ENCODE measurements at places on chromosomes 6 and 20. TPM values are rescaled to one million over a fixed set of nuclear protein-coding genes. Genes with fewer than 3 reads are reported as not detected.
A peak's percentile ranks its signal among the peaks of the same experiment; 100 is the strongest.

- no peak for DNase-seq
Measured at GRCh38 chr6:33279971-33280511, 3.1 kb downstream of the B3GALT4 start.

- no peak for DNase-seq
Measured at GRCh38 chr20:62111148-62111547, 11.1 kb upstream of the LSM14B start.

DNA sequence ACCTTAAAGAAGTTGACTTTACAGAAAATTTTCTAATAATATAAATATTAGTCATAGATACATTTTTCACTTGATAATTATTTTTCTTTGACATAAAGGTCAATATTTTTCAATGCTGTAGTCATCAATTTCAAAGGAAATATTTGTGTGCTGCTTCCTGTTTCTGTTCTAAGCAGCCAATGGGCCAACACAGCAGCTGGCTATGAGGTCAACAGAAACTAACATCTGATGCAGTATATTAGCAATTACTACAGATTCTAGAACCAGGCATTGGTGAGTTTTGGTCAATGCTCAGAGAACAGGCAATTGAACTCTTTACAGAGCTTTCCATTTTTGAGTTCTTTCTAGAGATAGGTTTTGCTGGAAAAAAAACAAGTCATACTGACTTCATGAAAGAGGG, 669.6 kb upstream of the NRSN1 start:
- DNase-seq = no peak

DNA sequence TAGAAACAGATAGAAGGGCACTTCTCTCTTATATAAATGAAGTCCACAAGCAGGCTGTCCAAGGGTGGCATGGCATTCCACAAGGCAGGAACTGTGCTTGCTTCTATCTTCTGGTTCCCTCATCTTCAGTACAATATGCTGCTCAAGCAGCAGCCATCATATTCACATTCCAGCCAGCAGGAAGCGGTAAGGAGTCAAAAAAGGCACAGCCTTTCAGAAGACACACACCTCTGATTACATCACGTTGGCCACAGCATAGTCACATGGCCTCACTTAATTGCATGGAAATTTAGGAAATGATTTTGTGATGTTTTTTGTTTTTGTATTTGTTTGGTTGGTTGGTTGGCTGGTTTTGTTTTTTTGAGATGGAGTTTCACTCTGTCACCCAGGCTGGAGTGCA, 19.0 kb downstream of the REM1 start:
- DNase-seq = no peak

GRCh38 chr6:75147512-75147911, 58.3 kb downstream of the COL12A1 start:
- DNase-seq = no peak

DNA sequence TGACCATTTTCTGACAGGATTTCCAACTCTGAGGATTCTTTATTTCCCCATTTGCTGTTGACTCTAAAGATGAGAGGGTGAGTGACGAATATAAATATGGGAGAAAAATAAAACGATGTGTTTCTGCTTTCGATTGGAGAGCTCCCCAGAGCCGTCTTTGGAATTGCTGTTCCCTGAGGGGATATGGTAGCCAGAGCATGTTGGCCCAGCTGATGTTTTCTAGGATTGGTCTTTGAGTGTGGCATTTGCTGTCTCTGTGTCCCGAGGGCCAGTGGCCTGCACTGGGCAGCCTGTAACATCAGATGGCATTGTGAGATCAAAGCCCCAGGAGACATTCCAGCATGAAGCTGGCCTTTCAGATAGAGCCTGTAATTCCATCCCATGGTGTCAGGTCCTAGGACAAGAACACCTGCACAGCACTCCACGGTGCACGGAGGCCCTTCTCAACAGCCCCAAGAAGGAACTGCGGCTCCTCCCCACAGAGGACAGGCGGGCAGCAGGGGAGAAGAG, 26.7 kb downstream of the PKIG start:
- no peak for DNase-seq

- no peak for DNase-seq
Measured at GRCh38 chr20:23873370-23874015, 6.1 kb downstream of the CST5 start.

- no peak for DNase-seq
Measured at GRCh38 chr6:114739656-114740055, 396.8 kb upstream of the HS3ST5 start.

- peak; percentile 38 for DNase-seq
Measured at GRCh38 chr6:39865011-39865888, 69.0 kb downstream of the MOCS1 start.

DNA sequence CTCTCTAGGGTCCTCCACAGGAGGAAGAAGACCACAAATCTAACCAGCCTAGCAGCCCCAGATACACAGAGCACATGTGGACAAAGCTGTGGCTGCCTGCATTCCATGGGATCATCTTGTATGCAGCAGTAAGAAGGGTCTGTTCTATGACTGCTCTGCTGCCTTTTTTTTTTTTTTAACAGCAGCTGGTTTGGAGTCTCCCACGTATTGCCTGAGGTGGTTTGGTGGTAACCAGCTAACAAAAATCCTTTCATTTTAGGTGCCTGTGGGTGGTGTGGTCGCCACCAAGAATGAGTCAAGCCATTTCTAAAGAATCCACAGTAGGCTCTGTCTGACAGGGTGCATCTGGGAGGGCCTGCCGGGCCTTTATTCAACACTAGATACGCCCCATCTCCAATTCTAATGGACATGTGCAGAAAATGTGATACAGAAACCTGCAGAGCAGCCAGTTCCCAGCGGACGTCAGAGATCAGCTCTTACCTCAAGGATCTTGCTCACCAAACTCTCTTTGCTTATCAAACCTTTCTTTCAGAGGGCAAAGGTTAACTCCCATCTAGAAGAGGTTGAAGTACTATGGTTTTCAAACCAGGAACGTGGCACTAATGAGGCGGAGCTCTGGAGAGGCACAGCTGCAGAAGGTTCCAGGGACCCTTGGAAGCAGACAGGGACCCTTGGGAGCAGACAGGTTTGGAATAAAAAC, 32.0 kb downstream of the GNAS-AS1 start:
- no peak for DNase-seq

DNA sequence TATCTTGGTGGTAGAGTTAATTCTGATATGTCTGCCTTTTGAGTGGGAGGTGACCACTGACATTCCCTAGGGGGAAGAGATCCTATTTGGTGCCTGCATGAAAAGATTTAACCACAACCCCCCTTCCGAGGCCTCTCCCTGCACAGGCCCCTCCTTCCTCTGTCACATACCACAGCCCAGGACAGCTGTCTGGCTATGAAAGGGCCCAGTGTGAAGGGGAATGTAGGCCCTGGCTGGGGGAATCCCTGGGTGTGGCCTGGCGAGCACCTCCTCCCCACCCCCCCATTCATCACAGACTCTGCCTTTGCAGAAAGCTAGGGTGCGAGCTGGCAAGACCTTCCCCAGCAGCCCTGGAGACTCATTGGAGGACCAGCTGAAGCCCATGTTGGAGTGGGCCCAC, 27.4 kb upstream of the MAPRE1 start:
- DNase-seq = no peak

DNA sequence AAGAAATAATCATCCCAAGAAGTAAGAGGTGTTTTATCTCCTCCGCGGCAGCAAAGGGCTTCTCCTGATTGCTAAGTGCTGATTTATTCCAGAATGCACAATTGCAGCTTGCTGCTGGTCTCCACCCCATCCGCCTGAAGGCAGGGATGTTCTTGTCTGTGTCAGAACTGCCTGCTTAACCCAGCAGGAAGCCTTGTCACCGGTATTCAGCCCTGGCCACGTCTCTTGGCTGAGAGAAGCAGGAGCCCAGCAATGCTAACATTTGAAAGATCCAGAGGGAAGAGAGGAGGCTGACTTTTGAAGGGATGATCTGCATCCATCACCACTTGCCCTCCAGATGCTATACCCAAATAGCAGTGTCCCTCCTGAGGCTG, 4.2 kb downstream of the SCML4 start:
- peak; percentile 53 for DNase-seq

DNA sequence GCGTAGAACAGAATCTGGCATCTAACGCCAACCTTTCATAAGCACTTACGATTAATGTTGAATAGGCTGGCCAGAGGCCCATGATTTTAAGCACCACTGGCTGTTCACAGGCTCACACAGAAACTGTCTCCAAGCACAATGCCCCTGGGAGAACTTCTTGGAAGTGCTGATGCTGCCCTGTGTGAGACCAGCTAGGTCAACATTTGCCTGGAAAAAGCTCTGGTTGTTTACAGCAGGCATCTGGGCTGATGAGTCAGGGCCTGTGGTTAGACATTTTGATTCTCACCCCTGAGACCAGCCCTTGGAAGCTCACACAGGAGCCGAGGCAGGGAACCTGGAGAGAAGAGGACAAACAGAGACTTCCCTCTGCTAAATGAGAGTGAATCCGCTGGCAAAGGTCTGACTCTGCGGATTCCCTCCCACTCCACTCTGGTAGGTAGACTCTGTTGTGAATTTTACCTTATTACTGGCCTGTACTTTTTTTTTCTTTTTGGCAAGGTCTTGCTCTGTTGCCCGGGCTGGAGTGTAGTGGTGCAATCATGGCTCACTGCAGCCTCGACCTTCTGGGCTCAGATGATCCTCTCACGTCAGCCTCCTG, 6.8 kb upstream of the SULF2 start:
- DNase-seq = no peak

DNA sequence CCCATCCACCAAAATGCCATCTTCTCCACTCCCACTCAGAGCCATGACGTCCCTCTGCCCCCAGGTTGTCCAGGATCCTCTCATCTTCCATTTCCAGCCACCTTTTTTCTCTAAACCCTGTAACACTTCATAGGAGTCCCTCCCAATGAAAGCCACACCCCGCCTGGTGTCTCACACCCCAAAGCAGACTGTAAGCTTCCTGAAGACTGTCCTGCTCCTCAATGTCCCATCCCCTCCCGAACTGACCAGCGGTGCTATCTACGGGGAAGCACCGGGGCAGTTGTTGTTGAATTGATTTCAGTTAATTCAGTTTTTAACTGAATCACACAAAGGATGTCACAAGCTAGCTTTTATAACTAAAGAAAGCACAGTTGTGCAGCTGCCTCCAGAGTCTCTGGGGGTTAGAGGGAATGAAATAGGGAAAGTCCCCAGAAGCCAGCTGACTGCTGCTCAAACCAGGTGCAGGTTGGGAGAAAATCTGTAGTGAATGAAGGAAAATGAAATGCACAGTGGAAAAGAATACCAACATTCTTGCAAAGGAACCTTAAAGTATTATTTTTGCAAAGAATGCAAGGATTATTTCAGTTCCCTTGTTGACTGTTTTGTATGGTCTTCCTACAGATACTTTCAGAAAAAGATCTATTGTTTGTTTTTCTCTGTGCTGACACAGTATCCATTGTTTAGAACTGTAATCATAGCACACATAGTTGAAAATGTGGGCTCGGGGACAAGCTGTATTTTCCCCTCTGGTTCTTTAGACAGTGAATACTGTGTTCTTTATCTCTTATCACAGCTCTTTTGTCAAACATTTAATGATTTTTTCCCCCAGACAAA, 222.6 kb upstream of the QKI start:
- no peak for DNase-seq

GRCh38 chr6:149231778-149232177, 85.7 kb upstream of the TAB2 start:
- DNase-seq = no peak

GRCh38 chr6:63685446-63686379, 50.1 kb downstream of the PHF3 start:
- no peak for DNase-seq

- DNase-seq = no peak
Measured at GRCh38 chr6:40909811-40910210, 129.2 kb downstream of the UNC5CL start.

- DNase-seq = no peak
Measured at GRCh38 chr6:71012866-71013469, 56.1 kb upstream of the B3GAT2 start.

DNA sequence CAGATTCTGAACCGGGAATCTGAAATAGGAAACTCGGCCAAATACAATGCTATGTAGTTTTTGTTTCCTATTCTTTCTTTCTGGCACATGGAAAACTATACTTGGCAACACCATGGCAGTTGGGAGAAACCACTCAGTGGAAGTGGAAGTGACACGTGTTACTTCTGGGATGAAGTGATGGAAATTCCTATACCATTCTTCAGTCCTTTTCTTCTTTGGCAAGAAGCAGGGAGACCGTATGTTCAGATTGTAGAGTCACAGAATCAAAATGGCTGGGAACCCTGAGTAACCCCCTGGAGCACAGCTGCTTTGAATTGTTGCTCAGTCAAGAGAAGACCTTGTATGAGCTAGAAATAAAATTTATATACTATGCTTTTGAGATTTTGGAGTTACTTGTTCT, 18.8 kb upstream of the TINAG start:
- no peak for DNase-seq

DNA sequence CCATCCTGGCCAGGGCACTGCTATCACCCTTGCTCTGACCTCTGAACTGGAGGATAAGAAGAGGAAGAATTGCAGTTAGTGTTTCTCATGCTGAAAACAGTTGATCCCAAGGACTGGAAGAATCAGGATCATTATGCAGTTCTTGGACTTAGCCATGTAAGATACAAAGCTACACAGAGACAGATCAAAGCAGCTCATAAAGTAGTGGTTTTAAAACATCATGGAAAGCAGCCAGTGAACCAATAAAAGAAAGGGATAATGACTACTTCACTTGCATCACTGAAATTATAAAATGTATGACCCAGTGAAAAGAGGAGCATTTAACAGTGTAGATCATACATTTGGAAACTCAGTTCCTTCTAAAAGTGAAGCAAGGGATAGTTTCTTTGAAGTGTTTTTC, 47.7 kb downstream of the DNAH8 start:
- DNase-seq = no peak

DNA sequence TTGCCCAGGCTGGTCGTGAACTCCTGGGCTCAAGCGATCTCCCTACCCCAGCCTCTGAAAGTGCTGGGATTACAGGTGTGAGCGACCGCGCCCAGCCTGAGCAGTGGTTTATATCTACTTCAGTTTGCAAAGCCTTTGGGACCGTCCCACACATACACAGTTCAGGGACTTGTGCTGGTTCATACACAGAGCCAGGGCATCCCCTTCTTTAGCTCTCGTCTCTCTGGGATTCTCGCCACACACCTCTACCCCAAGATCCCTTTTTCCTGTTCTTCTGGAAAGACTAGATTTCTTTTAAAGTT, 12.5 kb downstream of the CAP2 start:
- no peak for DNase-seq

- DNase-seq = no peak
Measured at GRCh38 chr6:77987035-77987384, 334.2 kb downstream of the MEI4 start.

DNA sequence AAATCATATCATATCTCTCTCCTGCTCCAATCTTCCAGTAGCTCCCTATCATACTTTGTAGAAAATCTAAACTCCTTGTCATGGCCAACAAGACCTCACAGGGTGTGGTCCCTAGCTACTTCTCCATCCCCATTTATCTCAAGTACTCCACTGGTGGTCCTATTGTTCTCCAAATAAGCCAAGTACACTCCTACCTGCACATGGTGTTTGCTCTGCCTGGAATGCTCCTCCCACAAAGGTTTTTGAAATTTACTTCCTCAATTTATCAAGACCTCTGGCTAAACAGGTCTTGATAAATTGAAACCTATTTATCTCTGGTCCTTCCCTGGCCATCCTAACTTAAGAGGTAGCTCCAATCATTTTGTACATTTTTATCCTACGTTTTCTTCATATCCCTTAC, 12.1 kb downstream of the TMX4 start:
- DNase-seq = no peak

Gene MEP1A
- total RNA-seq = not detected

Gene SLC22A16
- total RNA-seq = 0.54 TPM

Gene PLTP
- 0.67 TPM for total RNA-seq

Gene SSTR4
- not detected for total RNA-seq

Gene CALHM4
- total RNA-seq = not detected

Gene SNAI1
- total RNA-seq = 1.4 TPM
